ENCODE measurements at places on chromosomes 16 and 17.
A peak's percentile ranks its signal among the peaks of the same experiment; 100 is the strongest.

- DNase-seq = no peak
Observed at GRCh38 chr17:81685108-81685507, 1.3 kb downstream of the HGS start.

DNA sequence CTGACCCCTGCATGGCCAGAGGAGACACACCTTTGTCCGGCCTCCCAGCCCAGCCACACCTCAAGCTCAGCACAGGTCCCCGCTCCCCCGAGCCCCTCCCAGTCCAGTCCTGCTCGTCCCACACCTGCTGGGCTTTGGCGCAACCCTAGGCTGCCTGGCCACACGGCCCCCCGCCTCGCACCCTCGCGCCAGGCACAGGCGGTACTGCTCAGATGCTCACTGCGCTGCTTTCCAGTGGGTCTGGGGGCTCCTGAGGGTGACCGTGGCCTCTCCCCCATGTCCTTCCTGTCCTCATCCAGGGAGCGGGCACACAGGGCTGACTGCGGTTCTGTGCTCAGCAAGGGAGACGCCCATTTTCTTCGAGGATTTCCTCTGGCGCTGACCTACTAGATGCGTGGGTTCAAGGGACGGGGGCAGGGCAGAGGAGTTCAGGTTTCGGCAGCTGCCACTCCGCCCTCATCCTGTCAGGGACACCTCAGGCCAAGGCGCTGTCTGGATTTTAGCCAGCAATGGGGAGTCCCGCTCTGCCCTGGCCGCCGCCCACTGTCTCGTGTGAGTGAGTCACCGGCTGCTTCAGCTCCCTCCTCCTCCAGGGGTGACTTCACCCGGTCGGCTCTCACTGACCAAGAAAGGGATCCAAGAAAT lies 118.0 kb upstream of the ZNF469 start:
- DNase-seq = peak; percentile 54

GRCh38 chr16:85605912-85606841 lies 6.9 kb upstream of the GSE1 start:
- no peak for DNase-seq

DNA sequence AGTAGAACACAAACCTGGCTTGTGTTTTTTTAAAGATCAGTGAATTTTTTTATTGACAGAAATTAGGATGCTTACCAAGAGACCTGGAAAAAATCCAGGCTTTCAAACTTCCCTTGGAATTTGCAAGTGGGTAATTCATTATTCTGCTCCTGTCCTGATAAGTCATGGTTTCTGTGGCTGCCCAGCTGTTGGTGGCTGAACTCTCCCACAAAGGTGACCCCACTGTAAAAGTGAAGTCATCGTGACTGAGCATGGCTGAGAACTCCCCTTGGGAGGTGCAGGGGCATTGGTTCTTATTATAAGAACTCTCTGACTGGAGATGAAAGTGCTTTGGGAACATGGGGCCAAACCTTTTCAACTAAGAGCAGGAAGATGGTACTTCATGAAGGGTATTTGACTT lies 46.6 kb upstream of the TANC2 start:
- DNase-seq = no peak

DNA sequence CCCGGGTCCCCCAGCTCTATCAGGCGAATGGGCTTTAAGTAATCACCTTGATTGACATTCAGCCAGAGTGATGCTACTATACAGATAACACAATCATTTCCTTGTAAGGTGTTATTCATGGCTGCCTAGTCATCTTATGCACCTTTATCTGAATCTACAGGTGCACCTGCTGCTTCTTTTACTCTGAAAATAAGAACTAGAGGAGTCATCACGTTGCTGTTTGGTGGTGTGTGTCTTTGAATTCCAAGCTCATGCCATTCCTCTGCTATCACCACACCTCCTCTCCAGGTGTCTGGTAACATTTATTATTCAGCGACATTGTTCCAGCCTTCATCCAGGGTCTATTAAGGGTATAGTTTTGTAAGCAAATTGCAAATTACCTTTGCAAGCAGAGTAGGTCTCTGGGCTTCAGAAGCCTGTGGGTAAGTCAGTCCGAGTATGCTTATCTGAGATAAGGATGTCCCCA lies 51.9 kb downstream of the NOS2 start:
- no peak for DNase-seq

- no peak for DNase-seq
Observed at GRCh38 chr17:2694381-2695242, 17.0 kb downstream of the CLUH start.

GRCh38 chr16:48049847-48050246 lies 105.9 kb downstream of the ABCC12 start:
- no peak for DNase-seq

GRCh38 chr17:10748531-10749181 lies 18.8 kb upstream of the TMEM220 start:
- no peak for DNase-seq

DNA sequence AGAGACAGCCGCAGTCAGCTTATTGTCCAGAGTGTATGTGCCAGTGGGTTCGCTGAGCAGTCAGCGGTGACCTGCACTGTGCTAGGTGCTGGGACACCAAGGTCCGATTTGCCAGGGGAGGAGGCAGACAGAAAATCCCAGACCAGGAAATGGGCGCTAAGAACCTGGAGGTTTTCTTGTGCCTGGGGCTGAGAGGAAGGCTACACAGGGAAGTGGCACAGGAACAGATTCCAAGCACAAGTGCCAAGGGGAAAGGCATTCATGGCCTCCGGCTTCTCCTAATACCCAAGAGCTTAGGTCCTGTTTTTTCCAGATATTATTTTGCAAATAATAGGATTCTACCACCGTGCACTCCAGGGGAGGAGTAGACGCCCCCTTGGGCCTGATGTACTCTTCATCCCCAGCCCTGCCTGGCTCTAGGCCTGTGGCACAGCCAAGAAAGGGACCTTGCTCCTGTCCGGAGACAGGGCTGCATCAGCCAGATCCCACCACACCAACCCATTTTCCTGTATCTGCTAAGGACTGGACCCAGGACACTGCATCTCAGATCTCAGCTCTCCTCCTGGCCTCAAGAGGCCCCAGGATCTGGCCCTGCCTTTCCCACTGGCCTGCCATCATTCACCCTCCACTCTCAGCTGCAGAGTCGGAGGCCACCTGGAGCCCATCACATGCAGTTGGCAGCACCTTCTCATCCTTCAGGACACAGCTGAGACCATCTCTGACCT lies 187.2 kb downstream of the NTN1 start:
- DNase-seq = no peak

- no peak for DNase-seq
Observed at GRCh38 chr16:24174957-24175356, 81.2 kb upstream of the CACNG3 start.

GRCh38 chr16:2148714-2149629 lies 547 bp downstream of the RAB26 start:
- DNase-seq = no peak

DNA sequence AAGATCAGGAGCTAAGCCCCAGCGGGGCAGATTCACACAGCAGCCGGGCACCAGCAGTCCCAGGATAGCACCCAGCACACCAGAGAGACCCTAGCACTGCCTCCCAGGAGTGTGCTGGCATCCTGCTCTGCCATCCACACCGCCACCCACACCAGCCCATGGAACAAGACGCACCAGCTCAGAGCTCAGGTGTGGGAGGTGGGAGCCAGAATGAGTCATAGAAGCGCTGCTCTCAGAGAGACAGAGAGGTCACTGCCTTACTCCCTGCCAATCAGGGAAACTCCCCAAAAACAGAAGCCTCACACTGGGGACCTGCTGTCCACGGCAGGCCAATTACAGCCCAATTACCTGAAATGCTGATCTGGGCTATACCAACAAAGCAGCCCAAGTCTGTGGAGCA lies 64.9 kb downstream of the CDYL2 start:
- DNase-seq = no peak

- DNase-seq = peak; percentile 93
Observed at GRCh38 chr17:50482516-50482915, 3.9 kb downstream of the RSAD1 start.

- DNase-seq = no peak
Observed at GRCh38 chr17:27284811-27285415, 9.0 kb upstream of the WSB1 start.

DNA sequence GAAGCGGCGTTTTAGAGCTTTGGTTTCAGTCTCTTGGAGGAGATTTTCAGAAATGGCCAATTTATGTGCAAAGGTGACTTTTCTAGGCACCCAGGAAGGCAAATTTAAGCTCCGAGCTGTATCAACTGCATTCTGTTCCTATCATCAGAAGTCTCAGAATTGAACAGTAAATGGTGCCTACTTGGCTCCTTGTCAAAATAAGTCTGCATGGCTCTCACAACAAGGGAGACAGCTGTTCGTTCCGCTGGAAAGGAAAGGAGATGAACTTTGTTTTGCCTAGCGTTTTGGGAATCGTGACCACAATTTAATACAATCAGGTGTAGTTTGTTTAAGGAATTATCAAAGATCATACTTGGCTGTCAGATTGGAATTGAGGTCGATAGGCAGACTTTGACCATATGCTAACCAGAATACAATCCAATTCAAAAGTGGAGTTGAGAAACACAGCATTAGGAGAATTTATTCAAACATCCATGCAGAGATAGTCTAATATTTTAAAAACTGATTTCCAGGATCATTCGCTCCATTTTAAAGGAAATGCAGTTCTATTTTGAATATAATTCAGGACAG lies 139.4 kb downstream of the CPPED1 start:
- DNase-seq = no peak

GRCh38 chr16:3138342-3138741 lies 3.5 kb downstream of the ZNF213 start:
- no peak for DNase-seq

DNA sequence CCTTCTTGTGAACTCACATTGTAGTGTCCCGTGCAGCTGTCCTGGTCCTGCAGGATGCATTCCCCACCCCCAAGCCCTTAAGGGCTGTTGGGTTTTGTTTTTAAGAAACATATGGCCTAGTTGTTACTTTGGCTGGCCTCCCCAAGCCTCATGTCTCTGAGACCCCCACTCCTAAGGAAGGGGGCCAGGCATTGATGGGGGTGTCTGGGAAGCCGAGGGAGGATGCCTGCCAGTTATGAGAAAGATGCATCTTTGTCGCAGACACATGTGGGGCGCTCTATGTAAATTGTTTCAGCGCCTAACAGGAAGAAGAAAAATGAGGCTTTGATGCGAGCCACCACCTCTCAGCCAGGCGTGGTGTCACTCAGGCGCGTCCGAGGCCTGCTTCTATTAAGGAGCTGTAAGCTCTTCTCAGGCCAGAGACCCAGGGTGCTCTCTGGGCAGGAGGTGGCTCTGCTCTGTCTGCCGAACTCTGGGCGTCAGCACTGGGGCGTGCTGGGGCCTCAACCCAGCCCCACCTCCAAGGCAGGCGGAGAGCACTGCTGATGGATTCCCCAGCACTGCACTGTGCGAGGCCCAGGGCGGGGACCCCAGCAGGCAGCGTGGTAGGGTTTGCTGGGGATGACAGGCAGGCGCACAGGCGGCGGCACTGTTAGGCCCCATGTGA lies 70.6 kb downstream of the SREBF1 start:
- peak; percentile 78 for DNase-seq

DNA sequence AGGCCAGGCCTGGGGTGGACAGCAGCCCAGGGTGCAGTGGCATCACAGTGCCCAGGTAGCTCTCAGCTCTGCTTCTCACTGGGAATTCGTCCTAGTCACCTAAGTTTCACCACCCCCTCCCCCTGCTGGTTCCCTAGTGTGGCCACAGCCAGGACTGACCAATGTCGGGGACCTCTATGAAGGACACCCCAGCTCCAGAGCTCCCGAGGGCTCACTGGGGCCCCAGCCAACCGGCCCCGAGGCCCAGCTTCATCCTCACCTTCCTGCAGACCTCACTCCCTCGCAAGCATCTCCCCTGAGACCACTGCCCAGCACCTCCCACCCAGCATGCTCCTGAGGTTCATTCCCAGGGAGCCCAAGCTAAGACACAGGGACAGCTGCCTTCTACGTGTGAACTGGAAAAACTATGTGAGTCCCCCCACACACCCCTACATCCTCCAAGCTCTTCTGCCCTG lies 4.9 kb downstream of the SPPL2C start:
- no peak for DNase-seq

GRCh38 chr17:61832463-61832862 lies 30.9 kb downstream of the BRIP1 start:
- DNase-seq = no peak

- no peak for DNase-seq
Observed at GRCh38 chr17:17808706-17809432, 27.9 kb downstream of the SREBF1 start.

DNA sequence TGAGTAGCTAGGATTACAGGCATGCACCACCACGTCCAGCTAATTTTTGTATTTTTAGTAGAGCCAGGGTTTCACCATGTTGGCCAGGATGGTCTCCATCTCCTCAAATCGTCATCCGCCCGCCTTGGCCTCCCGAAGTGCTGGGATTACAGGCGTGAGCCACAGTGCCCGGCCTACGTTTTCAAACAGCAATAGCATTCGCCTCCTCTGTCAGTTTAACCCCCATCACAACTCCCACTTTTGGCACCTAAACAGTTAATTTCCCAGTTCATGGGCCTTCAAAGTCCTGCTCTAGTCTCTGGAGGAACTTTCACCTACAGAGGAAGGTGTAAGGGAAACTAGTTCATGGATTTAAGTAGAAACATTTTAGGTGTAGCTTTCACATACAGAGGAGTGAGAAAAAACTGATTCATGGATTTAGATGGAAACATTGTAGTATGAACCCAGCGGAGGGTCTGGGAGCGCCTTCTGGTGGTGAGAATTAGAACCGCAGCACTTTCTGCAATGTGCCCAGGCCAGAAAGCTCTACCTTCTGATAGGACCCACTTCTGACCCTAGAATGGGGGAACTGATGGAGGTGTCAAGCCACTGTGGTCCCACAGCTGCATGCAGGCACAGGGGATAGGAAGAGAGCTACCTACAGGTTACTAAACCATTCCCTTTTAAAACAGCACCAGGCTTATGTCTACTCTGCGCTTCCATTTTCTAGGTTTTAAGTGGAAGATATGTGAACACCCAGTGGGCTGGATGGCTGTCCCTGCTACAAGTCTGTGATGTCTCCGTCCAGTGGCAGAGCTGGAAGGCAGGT lies 12.0 kb upstream of the MEOX1 start:
- DNase-seq = peak; percentile 83

GRCh38 chr16:70712942-70713341 lies 27.1 kb upstream of the MTSS2 start:
- DNase-seq = no peak

DNA sequence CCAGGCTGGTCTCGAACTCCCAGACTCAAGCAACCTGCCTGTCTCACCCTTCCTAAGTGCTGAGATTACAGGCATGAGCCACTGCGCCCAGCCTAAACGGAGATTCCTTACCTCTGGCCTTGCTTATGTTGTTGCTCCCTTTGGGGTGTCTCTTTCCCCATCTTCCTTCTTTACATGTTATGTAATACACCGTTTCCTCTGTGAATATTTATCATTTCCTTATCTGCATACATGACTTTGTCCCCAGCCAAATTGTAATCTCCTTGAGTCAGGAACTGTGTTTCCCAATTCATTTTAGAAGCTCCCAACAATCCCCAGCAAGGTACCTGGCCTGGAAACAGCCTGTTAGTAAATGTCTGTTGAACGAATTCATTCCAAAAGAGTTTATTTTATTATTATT lies 15.7 kb downstream of the COPZ2 start:
- DNase-seq = no peak

All from Peyer's patch (tissue), 4 donors.